KG1 (cell line): ENCODE measurements at places on chromosomes 12 and 14.

- no peak for DNase-seq
Observed at GRCh38 chr12:102050660-102051430, 10.9 kb downstream of the WASHC3 start.

GRCh38 chr12:666766-667308 lies 3.6 kb upstream of the NINJ2 start:
- no peak for DNase-seq

GRCh38 chr12:93025145-93026103 lies 96.3 kb upstream of the EEA1 start:
- DNase-seq = peak; percentile 18

DNA sequence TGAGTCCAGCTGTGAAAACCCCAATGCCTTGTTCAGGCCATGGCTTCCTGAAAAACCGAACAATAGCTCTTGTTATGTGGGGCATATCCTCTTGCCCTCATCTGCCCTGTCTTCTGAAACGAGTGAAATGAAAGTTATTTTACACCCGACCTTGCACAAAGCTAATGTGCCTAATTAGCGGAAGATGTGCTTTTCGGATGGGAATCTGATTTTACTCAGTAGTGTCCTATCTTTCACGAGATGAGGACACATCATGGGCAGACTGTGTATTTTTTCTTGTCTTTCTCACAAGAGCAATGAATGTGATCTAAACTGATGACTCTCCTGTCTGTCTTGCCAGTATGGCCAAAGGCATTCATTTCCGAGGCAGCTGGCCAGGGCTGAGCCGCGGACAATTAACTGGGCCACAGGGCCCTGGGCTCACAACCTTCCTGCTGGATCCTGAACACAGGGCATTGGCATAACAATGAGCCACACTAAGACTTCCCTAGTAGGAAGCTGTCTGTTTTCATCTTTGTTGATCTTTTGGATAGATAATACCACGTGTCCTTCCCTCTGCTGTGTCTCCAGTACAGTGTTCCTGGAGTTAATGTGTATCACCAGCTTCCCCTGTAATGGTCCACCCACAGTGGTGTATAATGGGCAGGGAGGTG lies 86.0 kb upstream of the HIF1A start:
- no peak for DNase-seq

DNA sequence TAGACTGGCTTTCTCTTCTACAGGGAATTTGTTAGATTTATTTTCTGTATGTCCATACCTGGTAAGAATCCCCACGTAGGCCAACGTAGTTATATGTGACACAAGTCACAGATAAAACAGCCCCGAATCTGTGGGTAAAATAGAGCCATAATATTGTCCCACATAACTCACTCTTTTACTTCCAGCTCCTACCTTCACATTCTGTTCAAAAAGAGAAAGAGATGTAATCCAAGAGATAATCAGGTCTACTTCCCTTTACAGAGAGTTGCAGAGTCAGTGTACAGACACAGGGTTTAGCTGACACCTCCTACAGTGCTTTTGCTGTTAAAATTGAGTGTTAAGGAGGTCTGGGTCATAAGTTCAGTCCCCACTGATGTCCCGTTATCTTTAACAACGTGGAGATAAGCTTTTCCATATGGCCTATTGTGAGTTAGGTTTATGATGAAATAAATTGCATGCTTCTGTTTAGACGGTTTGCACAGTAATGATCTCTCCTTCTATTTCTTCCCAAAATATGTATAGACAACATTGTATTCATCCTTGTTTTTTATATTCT lies 446.5 kb downstream of the ADAMTS20 start:
- no peak for DNase-seq

- DNase-seq = no peak
Observed at GRCh38 chr14:68199554-68200151, 380.1 kb downstream of the RAD51B start.

- DNase-seq = no peak
Observed at GRCh38 chr12:53050426-53051057, 677 bp downstream of the TNS2 start.

DNA sequence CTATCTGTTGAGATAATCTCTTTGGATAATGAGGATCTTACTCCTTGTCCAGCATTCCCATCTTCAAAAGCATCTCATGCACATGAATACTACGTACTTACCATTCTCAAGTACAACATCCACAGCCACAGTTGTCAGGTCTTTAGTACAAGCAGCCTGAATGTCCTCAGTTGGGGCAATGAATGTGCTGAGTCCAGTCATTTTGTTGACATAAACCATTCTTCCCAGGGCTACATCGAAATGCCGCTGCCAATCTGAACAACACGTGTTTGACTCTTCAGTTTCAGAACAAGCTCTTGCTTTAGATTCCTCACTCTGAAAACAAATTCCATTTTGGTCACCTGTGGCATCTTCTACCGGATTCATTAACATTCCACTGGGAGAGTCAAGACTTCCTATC lies 5.0 kb downstream of the MLH3 start:
- DNase-seq = no peak

GRCh38 chr14:42862114-42862513 lies 1255.4 kb downstream of the LRFN5 start:
- DNase-seq = no peak

- DNase-seq = no peak
Observed at GRCh38 chr12:88733008-88733407, 152.7 kb upstream of the KITLG start.

- DNase-seq = no peak
Observed at GRCh38 chr12:92503029-92503931, 199.5 kb upstream of the PLEKHG7 start.

GRCh38 chr14:49994951-49995561 lies 102.2 kb downstream of the ARF6 start:
- no peak for DNase-seq
